ENCODE measurements at places on chromosomes 12 and 14.

GRCh38 chr12:27981874-27982273 is 9.3 kb upstream of the PTHLH start:
- DNase-seq = no peak

- no peak for DNase-seq
These were observed 294.6 kb downstream of the FLRT2 start for GRCh38 chr14:85824526-85824925.

- DNase-seq = no peak
These were observed 47.6 kb upstream of the HIF1A start for GRCh38 chr14:61647704-61648103.

GRCh38 chr14:79809849-79810612 is 401.3 kb downstream of the DIO2 start:
- DNase-seq = no peak

- DNase-seq = no peak
These were observed 97.4 kb downstream of the C12orf75 start for GRCh38 chr12:105427883-105428282.

DNA sequence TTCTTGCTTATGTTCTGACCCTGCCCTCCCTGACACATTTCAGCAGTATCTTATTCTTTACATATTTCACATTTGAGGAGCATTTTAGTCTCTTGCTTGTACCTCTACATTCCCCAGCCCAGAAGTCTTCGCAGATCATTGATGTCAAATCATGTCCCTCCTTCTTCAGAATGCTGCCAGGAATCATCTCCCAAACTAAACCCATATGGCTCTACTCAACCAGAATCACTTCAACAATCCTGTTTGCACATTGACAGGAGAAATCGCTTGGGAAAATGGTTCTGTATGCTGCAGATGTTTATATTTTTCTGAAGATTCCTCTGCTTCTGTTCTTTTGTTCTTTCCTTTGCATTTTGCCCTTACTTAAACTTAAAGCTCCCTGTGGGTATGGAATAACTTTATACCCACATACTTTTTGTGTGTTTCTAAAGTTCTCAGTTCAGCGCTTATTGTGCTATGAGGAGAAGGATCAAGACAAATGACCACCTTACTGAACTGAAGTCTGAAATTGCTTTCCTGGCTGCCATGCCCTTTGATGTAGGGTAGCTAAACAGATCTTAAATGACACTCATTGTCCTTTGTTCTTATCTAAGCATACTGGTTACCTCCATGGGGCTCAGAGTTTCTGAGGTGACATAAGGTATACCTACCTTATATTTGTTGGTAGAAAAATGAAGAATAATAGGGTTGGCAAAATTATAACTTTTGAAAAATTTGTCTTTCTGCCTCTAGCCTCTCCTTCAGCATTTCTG is 134.6 kb downstream of the SLC25A21 start:
- no peak for DNase-seq

- no peak for DNase-seq
These were observed 18.7 kb downstream of the FOXG1 start for GRCh38 chr14:28785096-28785952.

- no peak for DNase-seq
These were observed 58.3 kb upstream of the DLK1 start for GRCh38 chr14:100668352-100668751.

DNA sequence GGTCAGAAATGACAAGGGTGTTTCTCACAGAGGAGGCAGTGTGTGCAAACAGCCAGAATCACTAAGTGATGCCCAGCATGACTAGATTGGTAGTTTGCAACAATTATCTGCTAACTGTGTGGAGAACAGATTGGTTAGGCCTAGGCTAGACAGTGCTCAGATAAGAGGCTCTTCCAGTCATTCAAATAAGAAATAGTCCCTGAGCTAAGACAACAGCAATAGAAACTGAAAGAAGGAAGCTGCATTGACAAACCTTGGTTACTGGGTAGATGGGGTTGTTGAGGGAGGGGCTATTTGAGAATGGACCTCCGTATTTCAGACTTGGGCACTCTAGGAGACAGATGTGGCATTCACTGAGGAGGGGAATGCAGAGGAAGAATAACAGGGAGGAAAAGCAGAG is 255.0 kb upstream of the NPAS3 start:
- no peak for DNase-seq

DNA sequence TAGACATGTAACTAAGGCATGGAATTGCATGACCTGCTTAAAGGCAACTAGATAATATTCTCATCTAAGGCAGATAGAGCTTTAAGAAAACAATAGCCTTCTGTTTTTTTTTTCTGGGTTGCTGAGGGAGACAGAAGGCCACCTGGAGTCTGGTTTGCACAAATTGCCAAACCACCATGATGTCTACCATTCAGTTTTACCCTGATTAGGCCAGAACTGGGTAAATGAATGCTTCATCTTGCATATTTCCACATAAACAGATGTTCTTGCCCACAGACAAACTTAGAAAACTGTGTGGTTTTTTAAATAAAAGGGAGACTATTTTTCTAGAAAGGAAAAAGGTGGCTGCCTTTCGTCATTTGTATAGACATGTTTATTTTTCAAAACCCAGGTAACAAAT is 278.7 kb upstream of the PRICKLE1 start:
- no peak for DNase-seq

GRCh38 chr14:24252289-24253124 is 10.1 kb upstream of the TINF2 start:
- DNase-seq = no peak

DNA sequence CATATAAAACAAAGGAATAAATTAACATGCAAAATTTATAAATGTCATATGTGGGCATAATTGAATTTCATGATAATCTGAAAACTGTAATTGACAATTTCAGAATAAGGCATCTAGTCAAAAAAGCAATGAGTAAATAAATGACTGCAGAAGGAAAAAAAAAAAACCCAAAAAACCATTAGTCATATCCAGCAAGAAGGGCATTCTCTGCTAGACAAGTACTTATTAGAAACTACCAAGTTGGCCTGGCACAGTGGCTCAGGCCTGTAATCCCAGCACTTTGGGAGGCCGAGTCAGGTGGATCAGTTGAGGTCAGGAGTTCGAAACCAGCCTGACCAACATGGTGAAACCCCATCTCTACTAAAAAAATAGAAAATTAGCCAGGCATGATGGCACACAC is 17.5 kb downstream of the ZCRB1 start:
- no peak for DNase-seq

- no peak for DNase-seq
These were observed 259.2 kb upstream of the CRY1 start for GRCh38 chr12:107352347-107353081.

- no peak for DNase-seq
These were observed 629 bp downstream of the KCNMB4 start for GRCh38 chr12:70366581-70367257.

- DNase-seq = no peak
These were observed 58.6 kb downstream of the ZFP36L1 start for GRCh38 chr14:68734231-68734732.

GRCh38 chr12:63068857-63069442 is 82.1 kb downstream of the AVPR1A start:
- peak; percentile 42 for DNase-seq

DNA sequence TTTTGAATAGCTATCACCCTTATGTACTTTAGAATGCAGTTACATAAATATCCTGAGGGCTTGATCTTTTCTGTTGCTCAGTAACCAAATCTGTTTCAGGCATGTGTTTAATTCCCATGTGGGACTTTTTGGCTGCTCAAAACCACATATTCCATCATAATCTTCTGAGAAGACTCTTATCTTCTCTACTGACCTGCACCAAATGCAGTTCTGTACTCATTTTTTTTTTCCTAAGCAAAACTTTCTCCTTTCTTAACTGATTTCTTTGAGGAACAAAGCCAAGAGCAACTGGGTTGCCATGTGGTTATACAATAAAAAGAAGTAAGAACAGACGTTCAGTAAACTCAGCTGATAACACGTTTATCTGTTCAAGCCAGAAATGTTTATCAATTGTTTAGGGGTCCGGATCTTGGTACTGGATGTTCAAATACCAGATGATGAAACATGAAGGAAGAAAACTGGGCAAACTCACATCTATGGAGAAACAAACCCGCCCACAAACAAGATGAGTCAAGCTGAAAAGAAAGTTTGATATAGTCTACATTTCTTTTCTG is 50.1 kb downstream of the TMEM132C start:
- DNase-seq = peak; percentile 46

- no peak for DNase-seq
These were observed 11.9 kb downstream of the NT5DC3 start for GRCh38 chr12:103829092-103829491.

- DNase-seq = no peak
These were observed 12.5 kb upstream of the KRT80 start for GRCh38 chr12:52204095-52204930.

DNA sequence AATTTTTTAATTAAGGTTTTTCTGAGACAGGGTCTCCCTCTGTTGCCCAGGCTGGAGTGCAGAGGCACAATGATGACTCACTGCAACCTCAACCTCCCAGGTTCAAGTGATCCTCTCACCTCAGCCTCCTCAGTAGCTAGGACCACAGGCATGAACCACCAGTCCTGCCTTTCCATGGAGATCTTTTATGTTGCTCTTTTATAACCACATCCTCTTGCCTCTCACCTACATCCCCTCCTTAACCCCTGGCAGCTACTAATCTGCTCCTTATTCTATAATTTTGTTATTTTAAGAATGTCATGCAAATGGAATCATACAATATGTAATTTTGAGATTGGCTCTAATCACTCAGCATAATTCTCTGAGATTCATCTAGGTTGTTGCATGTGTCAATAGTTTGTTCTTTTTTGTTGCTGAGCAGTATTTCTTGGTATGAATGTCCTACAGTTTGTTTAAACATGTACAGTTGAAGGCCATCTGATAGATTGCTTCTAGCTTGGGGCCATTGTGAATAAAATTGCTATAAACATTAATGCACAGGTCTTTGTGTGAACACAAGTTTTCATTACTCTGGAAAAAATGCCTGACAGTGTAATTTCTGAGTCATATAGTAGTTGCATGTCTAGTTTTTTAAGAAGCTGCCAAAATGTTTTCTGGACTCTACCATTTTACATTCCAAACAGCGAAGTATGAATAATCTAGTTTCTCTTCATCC is 249.2 kb upstream of the AMIGO2 start:
- DNase-seq = no peak

DNA sequence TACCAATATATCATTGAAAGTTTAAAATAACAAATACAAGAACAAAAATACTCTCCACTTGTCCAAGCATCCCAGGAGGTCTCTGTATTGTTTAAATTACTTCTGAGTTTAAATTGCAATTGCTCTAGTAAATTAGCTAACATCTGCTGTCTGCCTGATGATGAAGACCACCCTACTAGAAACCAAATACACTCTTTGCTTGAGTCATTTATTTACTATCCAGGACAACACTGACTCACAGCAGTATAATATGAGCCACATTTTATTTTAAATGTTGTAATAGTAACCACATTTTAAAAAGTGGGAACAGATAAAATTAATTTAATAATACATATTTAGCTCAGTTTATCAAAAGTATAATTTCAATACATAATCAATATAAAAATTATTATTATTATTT is 62.9 kb upstream of the EEA1 start:
- DNase-seq = no peak

- DNase-seq = no peak
These were observed 17.0 kb downstream of the TBX3 start for GRCh38 chr12:114666746-114667668.

DNA sequence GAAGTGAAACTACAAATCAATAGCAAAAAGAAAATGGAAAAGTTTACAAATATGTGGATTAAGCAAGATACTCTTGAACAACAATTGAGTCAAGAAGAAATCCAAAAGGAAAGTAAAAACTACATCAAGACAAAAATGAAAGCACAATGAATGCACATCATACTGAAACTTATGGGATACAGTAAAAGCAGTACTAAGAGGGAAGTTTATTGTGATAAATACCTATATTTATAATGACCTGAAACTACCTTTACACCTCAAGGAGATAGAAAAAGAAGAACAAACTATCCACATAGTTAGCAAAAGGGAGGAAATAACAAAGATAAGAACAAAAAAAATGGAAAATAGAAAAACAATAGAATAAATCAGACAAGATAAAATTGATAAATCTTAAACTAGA is 375.0 kb downstream of the TRHDE start:
- no peak for DNase-seq

DNA sequence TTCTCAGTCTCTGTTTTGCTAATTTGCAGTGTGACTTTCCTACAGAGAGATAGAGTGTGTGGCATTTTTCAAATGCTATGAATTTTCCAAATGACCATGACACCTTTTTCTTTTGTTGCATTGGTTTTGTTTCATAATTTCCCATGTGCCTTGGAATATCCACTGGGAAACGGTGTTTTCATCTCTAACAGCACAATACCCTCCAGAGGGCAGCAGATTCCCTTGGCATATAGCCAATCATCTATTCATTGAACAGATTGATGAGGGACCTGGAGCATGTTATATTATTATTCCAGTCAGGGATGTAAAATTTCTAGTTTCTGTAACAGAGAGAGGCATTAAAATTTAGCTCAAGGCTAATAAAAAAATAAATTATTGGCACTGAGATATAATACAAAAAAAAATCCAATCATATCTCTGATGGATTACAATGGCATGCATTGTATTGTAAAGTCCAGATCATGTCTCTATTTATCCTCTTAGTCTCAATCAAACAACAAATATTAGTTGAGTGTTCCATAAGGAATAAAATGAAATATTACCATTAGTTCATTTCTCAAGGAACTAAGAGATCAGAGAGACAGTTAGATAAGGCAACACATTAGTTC is 29.6 kb upstream of the NTN4 start:
- DNase-seq = peak; percentile 32

- no peak for DNase-seq
These were observed 164.4 kb downstream of the KICS2 start for GRCh38 chr12:64057706-64058105.

DNA sequence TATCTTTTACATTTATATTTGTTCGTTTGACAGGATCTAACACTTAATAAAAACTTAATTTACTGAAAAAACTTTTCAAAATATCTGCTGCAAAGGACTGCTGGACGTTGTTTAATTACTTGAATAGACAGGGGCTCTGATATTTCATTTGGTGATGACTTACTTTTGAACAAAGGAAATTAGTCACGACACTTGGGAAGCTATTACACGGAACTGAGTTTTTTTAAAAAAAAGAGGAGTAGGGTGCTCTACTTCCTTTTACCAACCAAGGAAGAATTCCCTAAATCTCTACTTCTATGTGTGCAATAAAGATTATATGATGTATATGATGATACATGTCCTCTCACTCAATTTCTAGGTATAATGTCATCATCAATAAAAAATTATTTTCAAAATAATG is 4.7 kb downstream of the FGD6 start:
- no peak for DNase-seq

DNA sequence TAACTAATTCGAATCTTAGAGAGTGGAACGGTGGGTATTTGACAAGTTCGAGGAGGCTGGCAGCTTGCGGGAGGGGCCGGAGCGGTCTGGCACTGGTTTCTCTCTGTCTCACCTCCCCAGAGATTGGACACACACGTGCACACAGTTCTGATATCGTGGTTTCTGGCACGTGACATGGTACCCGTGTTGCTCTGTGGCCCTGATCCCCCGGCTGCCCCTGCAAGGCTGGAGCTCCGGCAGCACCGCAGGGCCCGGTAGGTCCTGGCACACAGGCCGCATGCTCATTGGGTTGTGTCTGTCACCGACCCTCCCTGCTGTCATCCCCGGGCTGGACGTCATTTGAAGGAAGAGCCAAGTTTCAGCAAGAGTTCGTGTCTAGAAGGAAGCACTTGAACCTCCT is 82.7 kb downstream of the PPP2R5C start:
- DNase-seq = no peak

All from right lung (tissue), 10 donors.